A549 treated with Mapracorat at 1 μM for 4 hours (cell line): ENCODE measurements at places on chromosomes 3 and 15. TPM values are rescaled to one million over a fixed set of nuclear protein-coding genes. Genes with fewer than 3 reads are reported as not detected.

PRSS50 gene
- not detected in 5 replicates for total RNA-seq

ARHGEF26 gene
- 7.4 to 10.0 TPM (median 9.0 TPM) in 5 replicates for total RNA-seq

OR5K2 gene
- not detected in 5 replicates for total RNA-seq

TMEM44 gene
- 9.7 to 11.6 TPM (median 10.4 TPM) in 5 replicates for total RNA-seq

ACTC1 gene
- total RNA-seq = 0.17 to 0.50 TPM (median 0.20 TPM) in 5 replicates

GPR176 gene
- 8.6 to 12.3 TPM (median 11.4 TPM) in 5 replicates for total RNA-seq

SMCO1 gene
- total RNA-seq = not detected in 5 replicates

FBXO40 gene
- total RNA-seq = not detected in 5 replicates

LMAN1L gene
- total RNA-seq = not detected in 5 replicates
